ENCODE measurements at places on chromosomes 4 and X.

DNA sequence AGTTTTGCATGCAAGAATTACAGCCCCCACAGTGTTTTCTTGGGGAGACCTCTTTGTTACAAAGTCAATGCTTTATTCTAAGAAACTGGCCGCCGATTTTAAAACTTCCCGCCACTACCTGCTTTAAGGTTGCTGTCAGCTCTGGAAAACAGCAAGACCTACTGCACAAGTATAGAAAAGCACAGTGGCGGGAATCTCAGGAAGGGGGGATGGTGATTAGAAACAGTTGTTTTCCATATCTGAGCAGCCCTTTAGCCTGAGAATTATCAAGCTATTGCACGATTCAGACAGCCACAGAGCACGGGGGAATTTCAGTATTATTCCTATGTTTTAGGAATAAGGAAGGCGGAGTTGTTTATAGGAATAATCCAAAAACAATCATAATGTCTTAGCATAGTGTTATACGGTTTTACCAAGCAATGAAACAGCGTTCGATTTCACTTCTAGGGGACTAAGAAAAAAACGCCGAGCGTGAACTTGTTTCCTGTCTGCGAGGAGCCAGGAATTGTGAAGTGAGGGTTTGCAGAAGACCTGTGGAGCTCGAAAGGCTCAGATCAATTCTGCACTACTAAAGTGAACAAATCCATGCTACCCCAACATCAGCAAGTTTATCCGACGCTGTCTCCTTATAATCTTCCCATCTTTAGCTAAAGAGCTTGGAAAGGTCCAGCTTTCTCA is 81.3 kb downstream of the HMGN5 start:
- peak overlapping the region; percentile 42 for H3K4me3 ChIP-seq
- H3K4me1 ChIP-seq = no peaks in the 10 kb centered on the region
- peak overlapping the region; percentile 30 for H3K27ac ChIP-seq
- DNase-seq = no peak
- no peaks in the 10 kb centered on the region for H3K27me3 ChIP-seq

GRCh38 chr4:17206829-17207801 is 304.8 kb downstream of the QDPR start:
- no peaks in the 10 kb centered on the region for H3K36me3 ChIP-seq
- no peak overlapping the region for H3K4me3 ChIP-seq
- no peak overlapping the region for H3K27ac ChIP-seq
- H3K4me1 ChIP-seq = peaks cover 10% of the 10 kb centered on the region

- no peaks in the 10 kb centered on the region for H3K27me3 ChIP-seq
- H3K4me3 ChIP-seq = no peak overlapping the region
- H3K4me1 ChIP-seq = peaks cover 55% of the 10 kb centered on the region
- H3K36me3 ChIP-seq = no peaks in the 10 kb centered on the region
- H3K27ac ChIP-seq = peak overlapping the region; percentile 70
Measured at GRCh38 chrX:107683931-107684330, 55.6 kb downstream of the PRPS1 start.

- no peak for DNase-seq
- H3K27ac ChIP-seq = no peak overlapping the region
Measured at GRCh38 chr4:75714011-75714410, 10.4 kb upstream of the USO1 start.

GRCh38 chrX:133415276-133416105 is at the start of gene GPC4:
Gene GPC4, minus strand, starts transcription at chrX:133415489. Its CDS starts 524 bp downstream, at chrX:133414965.
- H3K27me3 ChIP-seq = no peaks in the 10 kb centered on the region
- DNase-seq = no peak
- peak within 1 kb of the TSS; percentile 53 for H3K4me3 ChIP-seq
- H3K36me3 ChIP-seq = no peaks in the 10 kb centered on the region
- H3K4me1 ChIP-seq = no peaks in the 10 kb centered on the region

GRCh38 chr4:185229021-185229818 is 19.8 kb downstream of the SNX25 start:
- no peak overlapping the region for H3K4me3 ChIP-seq
- no peak for DNase-seq

- H3K4me3 ChIP-seq = no peak overlapping the region
- no peaks in the 10 kb centered on the region for H3K27me3 ChIP-seq
- no peak overlapping the region for H3K27ac ChIP-seq
- no peaks in the 10 kb centered on the region for H3K36me3 ChIP-seq
Measured at GRCh38 chrX:22445880-22446279, 173.2 kb downstream of the CBLL2 start.

DNA sequence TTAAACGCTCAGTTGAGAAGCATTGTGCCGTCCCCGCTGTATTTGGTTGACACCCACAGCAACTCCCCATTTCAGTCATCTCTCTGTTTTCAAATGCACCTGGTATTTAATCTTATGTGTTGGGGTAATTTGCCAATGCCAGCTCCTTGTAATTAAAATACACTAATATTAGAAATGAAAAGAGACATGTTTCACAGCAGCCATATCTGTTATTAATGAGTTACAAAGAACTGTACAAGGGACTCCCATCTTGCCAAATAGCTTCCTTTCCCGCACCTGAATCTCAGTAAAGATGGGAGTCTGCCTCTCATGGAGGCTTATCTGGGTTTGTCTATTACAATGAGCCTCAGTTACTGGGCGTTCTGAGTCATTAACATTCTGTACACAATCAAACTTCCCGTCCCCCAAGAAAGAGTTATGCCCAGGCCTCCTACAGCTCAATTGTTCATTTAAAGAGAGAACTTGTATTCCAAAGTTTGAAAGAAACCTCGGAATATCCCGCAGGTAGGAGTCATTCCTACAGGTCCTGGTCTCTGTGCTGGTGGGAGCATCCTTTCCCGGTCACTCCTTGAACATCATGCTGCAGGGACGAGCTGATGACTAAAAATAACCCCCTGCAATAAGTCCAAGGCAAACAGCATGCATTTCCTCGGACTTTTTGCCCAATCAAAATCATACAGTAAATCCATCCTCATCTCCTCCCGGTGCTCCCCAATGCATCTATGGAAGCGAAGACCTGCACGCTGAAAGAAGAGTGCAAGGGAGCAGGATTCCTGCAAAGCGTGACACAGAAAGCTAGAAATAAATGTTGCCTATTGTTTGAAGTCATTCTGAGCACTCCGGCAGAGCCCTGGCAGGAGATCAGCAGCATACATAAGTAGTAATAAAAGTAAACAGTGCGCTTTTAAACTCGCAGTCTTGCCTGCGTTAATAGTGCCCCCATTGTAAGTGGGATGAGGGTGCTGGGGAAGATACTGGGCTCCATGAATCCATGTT is 926 bp downstream of the NDP start:
- H3K36me3 ChIP-seq = no peaks in the 10 kb centered on the region
- DNase-seq = no peak
- peaks cover 5% of the 10 kb centered on the region for H3K4me1 ChIP-seq
- H3K27ac ChIP-seq = no peak overlapping the region

GRCh38 chr4:138243369-138243768 is 1.2 kb upstream of the SLC7A11 start:
- no peaks in the 10 kb centered on the region for H3K4me1 ChIP-seq
- H3K4me3 ChIP-seq = no peak overlapping the region
- H3K27ac ChIP-seq = no peak overlapping the region

- H3K36me3 ChIP-seq = no peaks in the 10 kb centered on the region
- H3K4me1 ChIP-seq = no peaks in the 10 kb centered on the region
- no peak overlapping the region for H3K27ac ChIP-seq
- no peak for DNase-seq
- no peaks in the 10 kb centered on the region for H3K27me3 ChIP-seq
- no peak overlapping the region for H3K4me3 ChIP-seq
Measured at GRCh38 chr4:10606483-10607155, 77.9 kb downstream of the CLNK start.

DNA sequence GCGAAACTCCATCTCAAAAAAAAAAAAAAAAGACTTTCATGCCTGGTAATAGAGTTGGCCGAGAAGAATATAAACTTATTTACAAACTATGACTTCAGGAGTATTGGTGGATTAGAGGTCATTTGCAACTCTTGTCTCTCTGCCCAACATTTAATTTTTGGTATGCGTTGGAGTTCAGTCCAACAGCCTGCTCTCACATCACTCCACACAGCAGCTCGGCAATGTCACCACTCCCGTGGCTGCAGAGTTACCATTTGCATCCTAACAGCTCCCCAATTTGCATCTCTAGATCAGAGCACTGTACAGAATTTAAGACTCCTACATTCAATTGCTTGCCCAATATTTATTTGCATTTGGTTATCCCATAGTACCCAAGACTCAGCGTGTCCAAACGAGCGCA is 40.9 kb upstream of the AP1AR start:
- no peak overlapping the region for H3K27ac ChIP-seq
- H3K4me3 ChIP-seq = no peak overlapping the region
- DNase-seq = no peak
- H3K27me3 ChIP-seq = no peaks in the 10 kb centered on the region
- H3K4me1 ChIP-seq = no peaks in the 10 kb centered on the region

DNA sequence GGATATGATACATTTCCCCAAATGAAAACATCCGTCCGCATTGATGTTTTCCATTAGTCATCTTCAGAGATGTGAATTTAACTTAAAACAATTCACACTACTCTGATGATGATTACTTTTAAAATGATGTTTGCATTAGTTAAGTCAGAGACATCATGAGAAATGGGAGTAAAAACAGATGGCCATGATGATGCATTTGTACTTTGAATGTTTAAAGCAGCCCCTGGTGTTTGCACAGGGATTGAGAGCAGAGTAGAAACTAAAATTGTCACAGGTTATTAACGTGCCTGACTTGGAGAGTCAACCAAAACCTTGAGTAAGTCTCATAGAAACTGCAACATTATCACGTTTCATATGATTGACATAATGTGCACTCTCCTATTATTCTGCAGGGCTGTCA is 117.2 kb downstream of the CFAP299 start:
- no peaks in the 10 kb centered on the region for H3K27me3 ChIP-seq
- H3K36me3 ChIP-seq = no peaks in the 10 kb centered on the region
- no peak overlapping the region for H3K27ac ChIP-seq
- H3K4me1 ChIP-seq = no peaks in the 10 kb centered on the region
- no peak for DNase-seq

- H3K36me3 ChIP-seq = no peaks in the 10 kb centered on the region
- H3K27me3 ChIP-seq = no peaks in the 10 kb centered on the region
- DNase-seq = no peak
- no peak overlapping the region for H3K4me3 ChIP-seq
- H3K4me1 ChIP-seq = no peaks in the 10 kb centered on the region
Measured at GRCh38 chrX:85963736-85964135, 83.6 kb downstream of the CHM start.

- H3K27me3 ChIP-seq = no peaks in the 10 kb centered on the region
- no peaks in the 10 kb centered on the region for H3K36me3 ChIP-seq
- H3K4me1 ChIP-seq = no peaks in the 10 kb centered on the region
- no peak overlapping the region for H3K27ac ChIP-seq
- no peak overlapping the region for H3K4me3 ChIP-seq
- DNase-seq = no peak
Measured at GRCh38 chr4:79325436-79325835, 425 bp downstream of the NAA11 start.

DNA sequence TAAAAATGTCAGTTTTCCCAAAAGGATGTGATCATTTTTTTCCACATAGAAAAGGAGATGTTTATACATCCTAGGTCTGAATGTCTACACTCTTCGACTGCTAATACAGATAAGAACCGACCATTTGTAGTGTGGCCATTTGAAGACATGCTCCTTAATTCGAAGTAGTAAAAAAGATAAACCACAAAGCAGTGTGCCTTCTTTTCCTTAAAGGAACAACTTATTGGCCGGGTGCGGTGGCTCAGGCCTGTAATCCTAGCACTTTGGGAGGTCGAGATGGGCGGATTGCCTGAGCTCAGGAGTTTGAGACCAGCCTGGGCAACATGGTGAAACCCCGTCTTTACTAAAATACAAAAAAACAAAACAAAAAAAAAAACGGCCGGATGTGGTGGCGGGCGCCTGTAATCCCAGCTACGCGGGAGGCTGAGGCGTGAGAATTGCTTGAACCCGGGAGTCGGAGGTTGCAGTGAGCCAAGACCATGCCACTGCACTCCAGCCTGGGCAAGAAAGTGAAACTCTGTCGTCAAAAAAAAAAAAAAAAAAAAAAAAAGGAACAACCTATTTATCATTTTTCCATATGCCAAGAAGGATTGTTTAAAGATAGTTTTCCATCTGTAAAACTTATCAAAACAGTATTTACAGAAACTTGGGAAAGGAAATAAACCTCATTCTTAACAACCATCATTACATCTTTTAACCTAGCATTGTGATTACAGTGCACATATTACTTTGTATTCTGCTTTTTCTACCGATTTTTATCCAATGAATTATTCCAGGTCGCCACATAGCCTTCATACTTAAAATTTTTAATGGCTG is 2.6 kb downstream of the INTS6L start:
- no peaks in the 10 kb centered on the region for H3K36me3 ChIP-seq
- DNase-seq = no peak
- H3K27ac ChIP-seq = no peak overlapping the region
- H3K4me1 ChIP-seq = no peaks in the 10 kb centered on the region
